ENCODE measurements at places on chromosomes 3 and 15.

- DNase-seq: no peak
Measured at GRCh38 chr3:127646501-127647046, 17.6 kb downstream of the PODXL2 start.

- DNase-seq: no peak
Measured at GRCh38 chr3:30346933-30347320, 259.5 kb upstream of the TGFBR2 start.

DNA sequence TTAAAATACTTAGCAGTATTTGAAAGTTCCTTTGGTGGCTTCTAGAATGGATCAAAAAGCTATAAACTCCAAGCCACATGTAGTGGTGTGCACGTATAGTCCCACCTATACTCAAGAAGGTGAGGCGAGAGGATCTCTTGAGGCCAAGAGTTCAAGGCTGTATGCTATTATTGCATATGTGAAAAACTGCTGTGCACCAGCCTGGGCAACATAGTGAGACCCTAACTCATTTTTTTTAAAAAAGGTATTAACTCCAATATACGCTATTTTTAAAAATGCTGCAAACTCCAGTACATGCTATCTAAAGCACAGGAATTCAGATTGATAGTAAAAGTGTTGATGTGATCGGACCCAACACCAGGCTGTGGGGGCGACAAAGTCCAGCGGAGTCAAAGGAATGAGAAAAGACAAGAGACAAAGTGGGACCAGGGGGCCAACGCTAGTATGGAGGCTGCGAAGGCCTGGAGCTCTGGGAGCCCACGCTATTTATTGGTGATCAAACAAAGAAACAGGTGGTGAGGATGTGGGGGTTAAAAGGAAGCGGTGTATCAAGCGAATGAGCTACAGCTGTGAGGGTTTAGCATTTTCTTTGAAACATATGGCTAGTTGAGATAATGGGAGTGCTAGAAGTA is 66.6 kb downstream of the ARIH1 start:
- no peak for DNase-seq

GRCh38 chr3:126982126-126982470 is 817 bp upstream of the PLXNA1 start:
- DNase-seq: no peak

- no peak for DNase-seq
Measured at GRCh38 chr3:10764259-10765051, 51.6 kb upstream of the SLC6A11 start.

DNA sequence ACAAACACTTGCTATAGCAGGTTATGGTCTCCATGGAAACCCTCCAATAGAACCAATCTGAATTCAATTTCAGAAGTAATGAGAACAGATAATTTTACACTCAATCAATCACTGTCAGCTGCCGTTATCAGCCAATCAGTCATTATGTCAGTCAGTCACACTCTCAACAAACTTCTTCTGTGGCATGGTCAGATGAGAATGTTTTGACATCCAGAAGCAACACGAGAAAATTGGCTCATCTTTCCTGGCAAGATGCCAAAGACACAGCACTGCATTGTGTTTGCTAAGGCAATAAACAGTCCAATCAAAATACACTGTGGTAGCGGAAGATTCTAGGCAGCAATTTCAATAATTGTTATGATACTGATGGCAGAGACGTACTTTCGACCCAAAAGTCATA is 190.7 kb downstream of the RORA start:
- peak; percentile 55 for DNase-seq

DNA sequence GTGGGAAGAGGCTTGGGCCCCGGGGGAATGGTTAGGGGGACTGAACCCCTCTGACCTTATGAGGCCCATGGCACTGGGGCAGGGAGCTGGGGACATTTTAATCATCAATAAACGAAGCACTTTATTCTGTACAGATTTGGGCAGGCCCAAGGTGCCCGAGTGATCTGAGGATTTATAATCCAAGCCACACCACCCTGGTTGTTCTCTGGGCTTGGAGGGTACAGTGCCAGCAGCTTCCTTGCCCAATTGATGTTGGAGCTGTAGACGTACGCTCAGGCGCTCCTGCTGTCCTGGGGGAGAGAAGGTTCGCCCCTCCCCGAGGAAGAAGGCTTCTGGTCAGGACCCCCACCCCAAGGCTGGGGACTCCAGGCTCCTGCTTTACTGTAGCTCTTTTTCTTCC is 12.5 kb downstream of the ZBTB47 start:
- DNase-seq: no peak

DNA sequence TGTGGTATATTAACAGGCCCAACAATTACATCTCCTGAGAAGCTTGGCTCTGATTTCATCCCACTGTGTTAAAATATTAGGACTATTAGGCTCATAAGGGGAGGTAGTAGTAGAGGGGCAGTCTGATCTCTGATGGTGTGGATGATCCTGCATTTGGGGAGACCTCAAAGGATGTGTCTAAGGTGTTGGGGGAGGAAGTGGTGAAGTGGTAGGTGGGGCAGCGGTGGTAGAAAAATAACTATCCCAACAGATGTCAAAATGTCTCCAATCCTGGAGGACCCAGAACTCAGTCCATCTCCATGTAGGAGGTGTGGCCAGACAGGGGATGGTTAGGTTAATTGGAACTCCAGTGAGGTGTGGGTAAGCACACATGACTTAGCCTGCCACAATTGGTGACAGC is 10.4 kb upstream of the IQCF6 start:
- DNase-seq: no peak

- peak; percentile 8 for DNase-seq
Measured at GRCh38 chr3:10279384-10280176, 13.2 kb downstream of the GHRL start.

- no peak for DNase-seq
Measured at GRCh38 chr3:49842843-49843517, 13.4 kb downstream of the TRAIP start.

DNA sequence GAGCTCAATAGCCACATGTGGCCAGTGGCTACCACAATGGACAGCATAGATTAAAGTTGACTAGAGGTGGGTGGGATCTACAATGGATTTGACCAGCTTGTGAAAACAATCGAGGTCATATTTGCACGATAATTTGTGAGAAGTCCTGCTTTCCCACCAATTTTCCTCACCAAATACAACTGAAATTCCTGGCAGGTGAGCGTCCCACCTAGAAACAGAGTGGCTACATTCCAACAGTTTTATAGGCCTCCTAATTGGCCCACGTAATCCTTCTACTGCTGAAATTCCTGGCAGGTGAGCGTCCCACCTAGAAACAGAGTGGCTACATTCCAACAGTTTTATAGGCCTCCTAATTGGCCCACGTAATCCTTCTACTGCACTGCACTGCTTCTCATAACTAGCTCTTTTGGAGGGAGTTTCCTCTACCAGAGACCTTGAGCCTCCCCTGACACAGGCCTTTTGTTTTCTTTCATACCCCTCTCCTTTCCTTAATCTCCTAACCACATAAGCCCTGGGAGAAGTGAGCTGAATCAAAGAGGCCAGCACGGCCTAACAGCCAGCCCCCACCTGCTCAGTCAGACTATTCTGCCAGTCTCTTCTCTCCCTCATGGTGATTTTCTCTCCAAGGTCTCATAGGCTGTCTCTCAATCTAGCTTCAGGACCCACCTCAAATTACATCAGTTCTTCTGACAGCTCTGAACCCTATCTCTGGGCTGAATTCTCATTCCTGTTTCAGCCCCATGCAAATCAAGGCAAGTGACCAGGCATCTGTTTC is 80.2 kb downstream of the BFSP2 start:
- DNase-seq: no peak

DNA sequence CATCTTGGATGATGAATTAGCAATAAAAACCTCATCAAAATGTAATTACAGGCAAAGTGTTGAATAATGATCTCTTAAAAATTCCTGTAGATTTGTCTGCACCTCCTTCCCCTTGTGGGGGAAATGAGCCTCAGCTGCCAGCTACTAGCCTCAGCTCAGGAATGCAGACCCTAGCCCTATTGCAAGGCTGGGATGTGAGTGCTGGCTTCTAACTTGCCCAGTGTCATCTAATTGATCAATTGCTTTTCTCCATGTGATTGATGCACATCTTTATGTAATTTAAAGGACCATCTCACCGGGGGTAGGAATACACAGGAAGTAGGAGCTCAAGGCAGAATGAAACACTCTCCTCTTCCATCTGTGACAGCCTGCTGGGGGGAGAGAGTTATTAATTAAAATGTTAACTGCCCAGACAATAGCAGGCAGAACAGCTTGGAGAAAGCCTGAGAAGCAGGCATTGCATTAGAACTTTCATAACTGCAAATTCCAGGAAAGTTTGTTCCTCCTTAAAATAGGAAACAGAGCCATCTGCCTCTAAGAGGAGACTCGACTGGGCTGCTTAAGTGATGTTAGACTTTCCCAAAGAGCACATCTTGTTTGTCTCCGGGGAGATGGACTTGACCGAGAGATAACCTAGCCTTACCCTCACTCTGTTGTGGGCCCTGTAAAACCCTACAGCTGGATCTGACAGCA is 69.6 kb downstream of the LRTM1 start:
- DNase-seq: no peak

DNA sequence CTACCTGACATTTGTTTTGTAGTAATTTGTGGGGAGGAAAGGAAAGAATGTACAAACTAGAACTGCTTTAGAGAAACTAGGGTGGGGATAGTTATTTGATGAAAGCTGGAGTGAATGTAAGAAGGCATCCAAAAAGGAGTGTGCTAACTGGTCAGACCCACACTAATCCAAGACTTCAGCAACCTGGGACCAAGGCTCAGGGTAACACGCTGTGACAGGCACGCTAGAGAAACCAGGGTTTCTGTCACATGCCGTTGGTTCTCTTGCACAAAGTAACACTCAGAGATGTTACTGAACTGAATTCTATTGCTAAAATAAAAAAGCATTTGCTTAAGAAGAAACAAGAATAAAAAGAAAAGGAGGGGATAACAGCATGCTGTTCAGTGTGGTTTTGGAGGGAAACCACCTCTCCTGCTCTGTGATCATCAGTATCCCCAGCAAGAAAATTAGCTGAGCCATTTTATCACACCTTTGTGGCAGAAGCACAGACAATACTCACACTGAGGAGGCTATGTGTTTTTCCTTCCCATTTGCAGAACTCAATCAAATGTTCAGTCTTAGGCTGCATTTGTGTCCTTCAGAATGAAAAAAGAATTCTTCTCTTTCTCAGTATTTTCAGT is 2.8 kb upstream of the CCDC80 start:
- DNase-seq: no peak

- no peak for DNase-seq
Measured at GRCh38 chr15:89824607-89824867, 9.9 kb upstream of the ANPEP start.

GRCh38 chr3:2976796-2977195 is 133.4 kb downstream of the IL5RA start:
- DNase-seq: no peak

GRCh38 chr15:52523192-52523591 is 5.5 kb downstream of the MYO5A start:
- no peak for DNase-seq

- no peak for DNase-seq
Measured at GRCh38 chr3:134618478-134619300, 32.1 kb downstream of the KY start.

DNA sequence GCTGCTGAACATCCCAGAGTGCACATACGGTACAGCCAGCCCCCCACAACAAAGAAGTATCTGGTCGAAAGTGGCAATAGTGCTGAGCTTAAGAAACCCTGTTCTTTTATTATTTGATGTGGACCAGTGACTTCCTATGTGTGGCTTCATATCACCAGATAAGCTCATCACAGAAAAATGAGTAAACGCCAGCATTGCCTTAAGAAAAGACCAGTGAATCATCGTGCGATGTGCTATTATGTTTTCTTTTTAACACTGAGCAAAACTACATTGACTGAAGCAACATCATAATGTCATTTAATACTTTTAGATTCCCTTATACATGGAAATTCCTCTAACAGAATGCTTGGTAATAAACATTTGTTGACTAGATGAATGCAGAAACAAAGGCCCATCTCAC is 45.2 kb upstream of the ARRDC4 start:
- no peak for DNase-seq

- no peak for DNase-seq
Measured at GRCh38 chr3:179158336-179159039, 10.3 kb downstream of the PIK3CA start.

DNA sequence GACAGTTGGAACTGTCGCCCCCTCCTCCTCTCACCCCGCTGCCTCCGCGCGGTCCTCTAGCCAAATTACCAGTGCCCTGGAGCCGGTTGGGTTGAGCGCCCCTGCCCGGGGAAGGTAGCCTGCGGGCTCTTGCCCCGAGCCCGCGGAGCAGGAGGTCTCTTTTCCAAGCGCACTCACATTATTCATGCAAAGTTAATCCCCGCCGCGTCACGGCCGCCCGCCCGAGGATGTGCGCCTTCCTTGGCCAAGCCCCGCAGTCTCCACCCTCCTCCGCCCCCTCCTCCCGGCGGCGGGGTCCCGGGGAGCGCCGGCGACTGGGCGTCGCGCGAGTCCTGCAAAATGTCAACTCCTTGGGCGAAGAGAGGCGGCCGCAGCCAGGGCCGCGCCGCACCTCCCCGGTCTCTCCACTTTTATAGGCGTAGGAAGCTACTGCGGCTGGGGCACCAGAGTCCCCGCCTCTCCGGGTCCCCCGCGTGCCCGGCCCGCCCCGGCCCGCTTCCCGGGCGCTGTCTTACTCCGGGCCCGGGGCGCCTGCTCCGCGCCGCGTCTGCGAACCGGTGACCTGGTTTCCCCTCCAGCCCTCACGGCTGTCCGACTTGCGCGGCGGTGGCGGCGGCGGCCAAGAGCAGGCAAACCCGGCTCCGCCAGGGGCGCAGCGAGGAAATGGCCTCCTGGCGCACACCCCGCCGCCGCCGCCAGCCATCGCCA is at the start of gene THRB:
TSS of gene THRB (minus strand) at position 233 of the 708 bp plus-strand sequence.
- peak; percentile 59 for DNase-seq

DNA sequence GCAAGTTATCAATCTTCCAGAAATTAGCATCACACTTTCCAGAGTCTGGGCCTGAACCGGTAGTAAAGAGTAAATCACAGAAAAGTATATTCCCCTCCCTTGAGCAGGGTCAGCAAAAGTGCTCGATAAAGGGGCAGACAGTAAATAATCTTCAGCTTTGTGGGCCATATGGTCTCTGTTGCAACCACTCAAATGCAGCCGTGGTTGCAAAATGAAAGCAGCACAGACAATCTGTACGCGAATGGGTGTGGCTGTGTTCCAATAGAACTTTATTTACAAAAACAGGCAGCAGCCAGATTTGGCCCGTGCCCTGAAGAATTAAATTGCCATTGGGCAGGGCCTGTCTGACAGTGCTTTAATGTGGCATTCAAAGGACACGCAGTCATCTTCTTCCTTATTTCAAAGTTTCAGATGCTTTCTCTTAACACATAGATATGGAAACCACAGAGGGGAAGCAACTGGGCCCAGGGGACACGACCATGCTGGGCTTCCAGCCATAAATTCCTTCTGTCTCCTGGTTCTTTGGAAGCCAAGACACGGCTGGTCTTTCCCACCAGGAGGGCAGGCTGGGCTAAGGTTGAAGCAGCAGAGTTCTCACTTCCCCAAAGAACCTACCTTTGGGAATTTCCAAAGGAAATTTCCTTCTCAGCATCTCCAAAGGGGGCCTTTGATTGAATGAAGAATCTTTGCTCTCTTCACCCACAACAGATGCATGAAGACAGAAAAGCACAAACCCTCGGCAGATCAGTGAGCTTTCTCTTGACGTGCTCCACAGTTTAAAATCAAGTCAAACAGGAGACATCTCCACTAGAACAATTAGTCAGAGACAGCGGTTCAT is 489.8 kb upstream of the PROK2 start:
- peak; percentile 57 for DNase-seq
